ENCODE measurements at places on chromosomes 7 and 10. TPM values are rescaled to one million over a fixed set of nuclear protein-coding genes. Genes with fewer than 3 reads are reported as not detected.
A peak's percentile ranks its signal among the peaks of the same experiment; 100 is the strongest.

Gene SEPTIN14
- total RNA-seq, result not detected

Gene LGI1
- not detected for total RNA-seq

Gene FAM25C
- not detected for total RNA-seq

DNA sequence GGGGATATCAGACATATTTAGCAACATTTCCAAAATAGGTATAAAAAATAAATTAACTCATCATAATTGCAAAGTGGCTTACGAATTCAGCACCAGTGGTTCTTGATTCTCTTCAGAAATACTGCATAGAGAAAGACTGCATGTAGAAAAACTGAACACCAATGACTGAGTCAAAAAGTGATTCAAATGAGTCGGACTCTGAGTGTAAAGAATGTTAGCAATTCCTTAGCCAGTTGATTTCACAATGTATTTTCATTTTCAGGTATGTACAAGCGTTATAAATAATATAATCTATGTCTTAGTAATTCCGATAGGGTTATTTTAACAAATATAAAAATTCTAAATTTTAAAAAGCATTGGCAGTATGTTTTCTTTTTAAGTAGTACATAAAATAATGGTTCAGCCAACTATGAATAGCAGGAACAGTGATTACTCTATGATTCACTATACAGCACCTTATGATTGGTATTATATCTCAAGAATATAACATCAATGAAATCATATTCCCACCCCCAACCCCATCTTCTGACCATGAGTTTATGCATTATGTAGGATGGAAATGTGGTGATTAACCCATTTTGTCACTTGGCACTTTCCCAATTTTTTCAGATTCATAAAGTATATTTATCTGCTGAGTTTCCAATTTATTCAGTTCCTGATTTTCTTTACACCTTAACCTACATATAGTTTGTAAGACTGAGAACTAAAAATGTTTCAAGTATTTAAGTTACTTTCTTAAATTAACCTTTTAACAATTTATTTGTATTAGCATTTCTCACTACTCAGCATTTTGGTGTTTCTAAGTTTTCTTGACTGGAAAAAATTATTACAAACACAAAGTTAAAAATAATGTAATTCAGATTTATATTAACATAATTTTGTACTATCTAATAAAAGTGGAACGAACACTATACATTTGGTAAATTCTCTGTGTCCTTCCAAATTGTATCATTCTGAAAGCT is 33.9 kb downstream of the DNAJC1 start:
- DNase-seq, result no peak
- H3K27ac ChIP-seq, result no peak overlapping the region
- no peak overlapping the region for H3K4me3 ChIP-seq
- peaks cover 2% of the 10 kb centered on the region for H3K4me1 ChIP-seq
- no peaks in the 10 kb centered on the region for H3K27me3 ChIP-seq

- no peak for DNase-seq
- H3K27ac ChIP-seq, result no peak overlapping the region
- H3K27me3 ChIP-seq, result no peaks in the 10 kb centered on the region
These were observed 18.3 kb upstream of the AGAP5 start for GRCh38 chr10:73716251-73716650.

- peaks cover 6% of the 10 kb centered on the region for H3K27me3 ChIP-seq
- no peak overlapping the region for H3K4me3 ChIP-seq
- H3K4me1 ChIP-seq, result peaks cover 1% of the 10 kb centered on the region
- no peak overlapping the region for H3K27ac ChIP-seq
These were observed 62.6 kb downstream of the DOCK4 start for GRCh38 chr7:112143582-112143981.

DNA sequence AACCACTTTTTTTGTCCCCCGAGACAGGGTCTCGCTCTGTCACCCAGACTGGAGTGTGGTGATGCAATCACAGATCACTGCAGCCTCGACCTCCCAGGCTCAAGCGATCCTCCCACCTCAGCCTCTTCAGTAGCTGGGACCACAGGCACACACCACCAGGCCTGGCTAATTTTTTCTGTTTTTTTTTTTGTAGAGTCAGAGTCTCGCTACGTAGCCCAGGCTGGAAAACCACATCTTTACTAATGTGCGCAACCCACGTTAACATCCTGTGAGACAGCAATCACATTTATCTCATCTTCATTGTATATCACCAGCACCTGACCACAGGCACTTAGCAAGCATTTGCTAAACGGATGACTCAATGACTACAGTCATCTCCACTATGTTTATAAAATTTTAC is 77.8 kb upstream of the ATP6V0A4 start:
- DNase-seq, result peak; percentile 47
- no peaks in the 10 kb centered on the region for H3K36me3 ChIP-seq
- no peak overlapping the region for H3K27ac ChIP-seq
- H3K4me3 ChIP-seq, result no peak overlapping the region
- no peaks in the 10 kb centered on the region for H3K27me3 ChIP-seq

DNA sequence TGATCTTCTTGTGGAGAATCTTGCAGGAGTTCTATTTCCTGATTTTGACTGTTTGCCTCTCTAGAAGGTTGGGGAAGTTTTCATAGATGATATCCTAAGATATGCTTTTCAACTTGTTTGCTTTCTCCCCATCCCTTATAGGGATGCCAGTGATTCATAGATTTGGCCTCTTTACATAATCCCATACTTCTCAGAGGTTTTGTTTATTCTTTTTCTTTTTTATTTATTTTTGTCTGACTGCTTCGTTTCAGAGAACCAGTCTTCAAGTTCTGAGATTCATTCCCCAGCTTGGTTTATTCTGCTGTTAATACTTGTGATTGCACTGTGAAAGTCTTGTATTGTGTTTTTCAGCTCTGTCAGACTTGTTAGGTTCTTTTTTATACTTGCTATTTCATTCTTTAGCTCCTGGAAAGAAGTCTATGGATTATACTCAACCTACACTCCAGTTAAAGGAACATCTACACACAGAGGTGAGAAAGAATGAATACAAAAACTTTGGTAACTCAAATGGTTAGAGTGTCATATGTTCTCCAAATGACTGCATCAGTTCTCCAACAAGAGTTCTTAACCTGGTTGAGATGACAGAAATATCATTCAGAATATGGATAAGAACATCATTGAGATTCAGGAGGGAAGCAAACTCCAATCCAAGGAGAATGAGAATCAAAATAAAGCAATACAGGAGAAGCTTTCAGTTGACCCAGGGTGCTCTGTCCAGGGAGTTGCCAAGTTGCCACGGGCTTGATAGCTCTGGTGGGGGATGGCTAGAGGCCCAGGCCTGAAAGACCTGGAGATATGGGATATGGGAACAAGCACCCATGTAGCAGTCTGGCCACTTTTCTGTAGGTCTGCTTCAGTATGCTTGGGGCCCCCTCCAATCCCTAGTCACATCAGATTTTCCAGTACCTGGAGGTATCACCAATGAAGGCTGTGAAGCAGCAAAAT is 150.3 kb downstream of the AHR start:
- no peaks in the 10 kb centered on the region for H3K4me1 ChIP-seq
- peaks cover 2% of the 10 kb centered on the region for H3K27me3 ChIP-seq
- no peak overlapping the region for H3K4me3 ChIP-seq
- peaks cover 6% of the 10 kb centered on the region for H3K36me3 ChIP-seq

DNA sequence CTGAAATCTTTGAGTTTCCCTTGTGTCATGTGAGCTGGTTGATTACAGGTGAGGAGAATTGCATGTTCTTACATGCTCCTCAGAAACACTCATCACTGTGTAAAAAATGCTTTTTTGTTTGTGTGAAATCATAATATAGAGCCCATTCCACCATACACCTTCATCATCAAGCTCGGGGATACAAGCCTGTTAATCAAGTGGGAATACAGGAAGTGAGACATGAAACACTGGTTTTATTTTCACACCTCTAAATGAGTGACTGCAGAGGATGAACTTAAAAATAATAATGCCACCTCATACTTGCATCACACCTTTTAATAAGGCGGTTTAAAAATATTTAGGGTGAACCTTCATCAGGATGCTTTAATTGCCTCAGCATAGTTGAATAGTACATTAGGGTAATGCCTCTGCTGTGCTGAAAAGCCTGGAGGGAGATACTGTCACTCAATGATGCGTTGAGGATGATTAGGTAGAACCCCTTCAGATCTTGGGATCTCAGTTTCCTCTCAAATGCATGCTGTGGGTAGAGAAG is 164.6 kb downstream of the AUTS2 start:
- H3K36me3 ChIP-seq, result no peaks in the 10 kb centered on the region
- DNase-seq, result no peak
- H3K27ac ChIP-seq, result no peak overlapping the region

- DNase-seq, result no peak
- H3K4me3 ChIP-seq, result no peak overlapping the region
- peaks cover 15% of the 10 kb centered on the region for H3K4me1 ChIP-seq
- peak overlapping the region; percentile 73 for H3K27ac ChIP-seq
- H3K27me3 ChIP-seq, result no peaks in the 10 kb centered on the region
These were observed 57.2 kb upstream of the STRIP2 start for GRCh38 chr7:129376778-129377700.
